ENCODE measurements at places on chromosomes 1 and 21. TPM values are rescaled to one million over a fixed set of nuclear protein-coding genes. Genes with fewer than 3 reads are reported as not detected.

- peaks cover 92% of the 10 kb centered on the region for H3K36me3 ChIP-seq
- no peak overlapping the region for H3K4me3 ChIP-seq
- no peak overlapping the region for H3K27ac ChIP-seq
- H3K4me1 ChIP-seq = peaks cover 5% of the 10 kb centered on the region
Measured at GRCh38 chr1:214662223-214662785, 59.3 kb downstream of the CENPF start.

Gene SELE
- total RNA-seq = not detected

Gene RGS16
- 50.2 TPM for total RNA-seq

GRCh38 chr1:17075470-17076255 is 21.8 kb upstream of the SDHB start:
- no peak overlapping the region for H3K27ac ChIP-seq
- peaks cover 1% of the 10 kb centered on the region for H3K4me1 ChIP-seq
- H3K36me3 ChIP-seq = no peaks in the 10 kb centered on the region
- no peak for DNase-seq
- no peaks in the 10 kb centered on the region for H3K27me3 ChIP-seq
- H3K4me3 ChIP-seq = no peak overlapping the region

DNA sequence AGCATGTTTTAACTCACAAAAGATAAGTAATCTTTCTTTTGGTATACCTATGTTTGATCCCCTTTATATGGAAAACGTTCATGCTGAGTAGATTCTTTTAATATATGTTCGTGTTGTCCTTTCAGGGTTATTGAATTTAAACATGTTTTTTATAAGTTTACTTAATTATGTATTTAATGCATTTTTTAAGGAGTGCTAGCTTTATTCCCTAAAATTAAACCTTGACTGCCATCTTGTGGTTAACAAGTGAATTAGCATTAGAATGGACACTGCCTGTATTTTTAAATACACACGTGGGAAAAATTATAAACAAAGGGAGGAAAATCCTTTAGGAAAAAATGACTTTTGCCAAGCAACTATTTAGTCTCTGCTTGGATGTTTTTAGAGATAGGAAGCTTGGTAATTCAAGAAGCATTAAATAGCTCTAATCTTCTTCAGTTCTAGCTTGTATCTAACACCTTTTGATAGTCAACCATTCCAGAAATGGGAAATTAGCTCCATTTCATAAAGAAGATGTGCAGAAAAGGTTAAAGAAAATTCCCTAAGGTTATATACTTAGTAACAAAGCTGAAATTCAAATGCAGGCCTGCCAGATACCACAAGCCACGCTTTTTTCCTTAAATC is 43.0 kb downstream of the UBE2U start:
- H3K27me3 ChIP-seq = peaks cover 16% of the 10 kb centered on the region
- no peak overlapping the region for H3K27ac ChIP-seq
- no peak overlapping the region for H3K4me3 ChIP-seq
- DNase-seq = no peak
- no peaks in the 10 kb centered on the region for H3K36me3 ChIP-seq

DNA sequence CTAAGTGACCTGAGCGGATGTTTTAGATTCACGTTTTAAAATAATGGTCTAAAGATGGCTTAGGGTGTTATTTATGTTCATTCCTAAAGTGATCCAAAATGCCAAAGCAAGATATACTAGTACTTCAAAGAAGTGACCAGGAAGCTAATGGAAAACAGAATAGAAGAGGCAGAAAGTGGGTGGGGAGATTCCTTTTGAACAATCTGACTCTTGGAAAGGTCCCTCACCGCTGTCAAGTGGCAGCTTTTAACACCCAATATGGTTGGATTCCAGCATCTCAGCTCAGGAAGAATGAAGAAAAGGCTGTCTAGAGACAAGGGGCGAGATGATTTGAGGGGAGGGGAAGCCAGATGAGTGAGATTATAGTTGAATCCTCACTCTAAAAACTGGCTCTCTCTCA is 90.3 kb downstream of the SCMH1 start:
- DNase-seq = no peak
- peaks cover 6% of the 10 kb centered on the region for H3K36me3 ChIP-seq
- no peaks in the 10 kb centered on the region for H3K27me3 ChIP-seq
- no peak overlapping the region for H3K4me3 ChIP-seq
- no peak overlapping the region for H3K27ac ChIP-seq

- no peak overlapping the region for H3K27ac ChIP-seq
- DNase-seq = no peak
- no peaks in the 10 kb centered on the region for H3K36me3 ChIP-seq
Measured at GRCh38 chr1:22761101-22761500, 50.5 kb downstream of the EPHB2 start.

Gene FHL3
- total RNA-seq = 33.3 TPM

DNA sequence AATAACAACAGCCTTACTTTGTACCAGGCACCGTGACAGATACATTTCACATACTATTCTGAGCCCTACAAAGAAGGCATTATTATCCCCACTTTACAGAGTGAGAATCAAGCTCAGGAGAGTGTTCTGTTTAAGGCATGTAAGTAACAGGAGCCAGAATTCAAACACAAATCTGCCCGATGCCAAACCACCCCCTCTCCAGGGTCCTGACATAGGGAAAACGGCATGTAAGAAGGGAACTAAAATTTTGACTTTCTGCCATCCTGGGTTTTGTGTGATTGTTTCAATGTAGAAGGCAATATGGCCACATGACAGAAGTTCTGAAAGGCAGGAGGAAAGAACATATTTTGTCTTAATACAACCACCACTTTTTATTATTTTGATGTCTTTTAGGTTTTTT is 5.5 kb downstream of the FUCA1 start:
- DNase-seq = no peak
- peaks cover 3% of the 10 kb centered on the region for H3K27me3 ChIP-seq
- H3K4me1 ChIP-seq = peaks cover 10% of the 10 kb centered on the region
- no peak overlapping the region for H3K27ac ChIP-seq
- no peak overlapping the region for H3K4me3 ChIP-seq
- H3K36me3 ChIP-seq = no peaks in the 10 kb centered on the region

DNA sequence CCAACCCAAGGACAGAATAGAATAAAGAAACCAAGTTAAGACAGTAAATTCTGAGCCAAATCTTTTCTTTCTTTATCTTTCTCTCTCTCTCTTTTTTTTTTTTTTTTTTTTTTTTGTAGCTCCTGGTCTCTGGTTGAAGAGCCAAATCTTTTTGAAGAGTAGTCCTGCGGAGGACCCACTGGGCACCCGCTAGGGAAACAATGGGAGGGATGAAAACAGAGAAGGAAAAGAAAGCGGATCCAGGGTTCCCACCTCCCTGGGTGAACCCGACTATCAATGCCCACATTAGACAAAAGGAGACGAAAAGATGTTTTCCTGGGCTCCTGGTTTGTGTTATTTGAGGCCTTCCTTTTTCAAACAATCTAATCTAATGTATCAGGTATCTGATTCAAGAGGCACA is 49.8 kb upstream of the FBXO28 start:
- no peaks in the 10 kb centered on the region for H3K36me3 ChIP-seq
- H3K4me1 ChIP-seq = peaks cover 7% of the 10 kb centered on the region
- H3K27ac ChIP-seq = no peak overlapping the region
- H3K27me3 ChIP-seq = peaks cover 12% of the 10 kb centered on the region
- H3K4me3 ChIP-seq = no peak overlapping the region
- no peak for DNase-seq

- H3K27me3 ChIP-seq = no peaks in the 10 kb centered on the region
- peak overlapping the region; percentile 96 for H3K27ac ChIP-seq
- peak; percentile 85 for DNase-seq
- peak overlapping the region; percentile 99 for H3K4me3 ChIP-seq
Measured at GRCh38 chr1:198158735-198159589, 2.2 kb downstream of the NEK7 start.

GRCh38 chr1:206923009-206923960 is 1.5 kb upstream of the FCMR start:
- peaks cover 30% of the 10 kb centered on the region for H3K4me1 ChIP-seq
- DNase-seq = peak; percentile 49
- H3K27me3 ChIP-seq = no peaks in the 10 kb centered on the region
- no peak overlapping the region for H3K4me3 ChIP-seq
- H3K27ac ChIP-seq = no peak overlapping the region

DNA sequence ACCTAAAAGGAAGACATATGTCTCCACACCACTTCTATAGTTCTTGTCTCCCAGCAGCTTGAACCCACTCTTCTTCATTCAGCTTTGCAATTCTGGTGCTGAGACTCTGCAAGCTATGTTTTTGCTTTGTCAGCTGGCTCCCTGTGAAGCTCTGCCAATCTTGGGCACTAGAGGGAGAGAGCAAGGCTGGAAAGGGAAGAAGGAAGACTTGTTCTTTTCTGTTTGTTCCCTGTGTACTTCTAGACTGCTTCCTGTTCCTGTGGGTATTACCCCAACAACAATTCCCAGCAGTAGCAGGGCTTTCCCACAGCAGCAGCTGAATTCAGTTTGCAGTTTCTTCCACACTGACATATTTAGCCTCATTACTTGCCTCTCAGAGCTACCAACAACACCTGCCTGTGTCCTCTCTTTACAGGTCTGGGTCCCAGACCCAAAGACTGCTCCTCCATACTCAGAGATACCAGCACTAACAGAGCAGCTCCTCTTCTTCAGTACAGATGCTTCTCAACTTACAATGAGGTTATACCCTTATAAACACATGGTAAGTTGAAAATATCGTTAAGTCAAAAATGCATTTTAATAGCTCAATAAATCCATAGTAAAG is 275.2 kb upstream of the NEGR1 start:
- no peaks in the 10 kb centered on the region for H3K27me3 ChIP-seq
- DNase-seq = no peak
- H3K4me1 ChIP-seq = no peaks in the 10 kb centered on the region
- no peak overlapping the region for H3K4me3 ChIP-seq
- no peak overlapping the region for H3K27ac ChIP-seq

Data from activated T-helper 2 cell treated with anti-CD3 and anti-CD28 coated beads, Interferon-gamma antibody, Interleukin-2, Interleukin-4, amounts not matched to agents 10 μg/mL and 5 μg/mL and 100 μg/mL, durations not matched to agents 14 hours and 24 hours and 36 hours (primary cell).